ENCODE measurements at places on chromosomes 7 and 10.
A peak's percentile ranks its signal among the peaks of the same experiment; 100 is the strongest.

GRCh38 chr7:8931906-8932646 is 498.7 kb downstream of the NXPH1 start:
- DNase-seq, result no peak

GRCh38 chr10:33026422-33026821 is 68.4 kb upstream of the ITGB1 start:
- no peak for DNase-seq

GRCh38 chr7:66297579-66297978 is 92.4 kb downstream of the TPST1 start:
- DNase-seq, result no peak

DNA sequence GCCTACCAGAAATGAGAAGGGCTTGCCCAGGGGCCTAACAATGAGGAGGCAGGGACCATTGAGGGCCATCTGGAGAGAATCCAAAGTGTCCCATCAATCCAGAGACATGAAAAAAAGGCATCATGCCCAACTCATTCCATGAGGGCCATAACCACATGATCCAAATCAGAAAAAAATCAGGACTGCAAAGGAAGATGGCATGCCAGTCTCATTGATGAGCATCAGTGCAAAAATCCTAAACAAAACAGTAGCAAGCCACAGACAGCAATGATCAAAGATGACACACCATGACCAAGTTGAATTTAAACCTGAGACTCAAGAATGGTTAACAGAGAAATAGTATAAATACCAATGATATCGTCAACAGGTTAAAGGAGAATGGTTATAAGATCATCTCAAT is 7.0 kb upstream of the CYP3A4 start:
- no peak for DNase-seq

DNA sequence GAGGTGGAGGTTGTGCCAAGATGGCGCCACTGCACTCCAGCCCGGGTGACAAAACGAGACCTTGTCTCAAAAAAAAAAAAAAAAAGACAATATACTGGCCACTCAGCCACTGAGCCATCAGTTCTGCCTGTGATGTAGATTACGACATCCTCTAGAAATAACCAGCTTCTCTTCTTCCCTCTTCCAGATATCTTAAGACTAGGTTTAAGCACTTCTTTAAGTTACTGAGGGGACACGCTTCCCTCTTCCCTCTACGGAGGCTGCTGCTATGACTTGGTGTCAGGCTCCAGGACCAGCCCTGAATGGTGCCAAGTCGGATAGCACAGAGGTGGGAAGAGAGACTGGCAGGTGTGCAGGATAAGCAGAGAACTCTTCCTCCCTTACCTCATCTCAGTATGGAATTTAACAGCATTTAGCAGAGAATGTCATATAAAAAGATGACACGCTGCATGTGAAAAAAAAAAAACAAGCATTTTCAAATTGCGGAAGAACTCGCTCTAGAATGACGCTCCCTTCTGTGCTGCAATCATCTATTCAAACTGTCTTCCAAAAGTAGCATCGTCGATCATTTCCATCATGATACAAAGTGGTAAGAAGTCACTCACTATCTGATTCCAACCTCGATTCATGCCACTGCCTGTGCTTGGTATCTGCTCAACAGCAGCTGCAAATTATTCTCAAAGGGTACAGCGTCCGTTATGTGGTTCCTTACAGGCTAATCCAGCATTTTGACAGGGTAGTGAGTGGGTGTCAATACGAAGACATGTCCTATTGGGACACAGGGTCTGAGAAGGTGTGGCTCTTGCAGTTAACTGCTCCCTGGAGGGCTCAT is 13.8 kb downstream of the DAGLB start:
- DNase-seq, result no peak

DNA sequence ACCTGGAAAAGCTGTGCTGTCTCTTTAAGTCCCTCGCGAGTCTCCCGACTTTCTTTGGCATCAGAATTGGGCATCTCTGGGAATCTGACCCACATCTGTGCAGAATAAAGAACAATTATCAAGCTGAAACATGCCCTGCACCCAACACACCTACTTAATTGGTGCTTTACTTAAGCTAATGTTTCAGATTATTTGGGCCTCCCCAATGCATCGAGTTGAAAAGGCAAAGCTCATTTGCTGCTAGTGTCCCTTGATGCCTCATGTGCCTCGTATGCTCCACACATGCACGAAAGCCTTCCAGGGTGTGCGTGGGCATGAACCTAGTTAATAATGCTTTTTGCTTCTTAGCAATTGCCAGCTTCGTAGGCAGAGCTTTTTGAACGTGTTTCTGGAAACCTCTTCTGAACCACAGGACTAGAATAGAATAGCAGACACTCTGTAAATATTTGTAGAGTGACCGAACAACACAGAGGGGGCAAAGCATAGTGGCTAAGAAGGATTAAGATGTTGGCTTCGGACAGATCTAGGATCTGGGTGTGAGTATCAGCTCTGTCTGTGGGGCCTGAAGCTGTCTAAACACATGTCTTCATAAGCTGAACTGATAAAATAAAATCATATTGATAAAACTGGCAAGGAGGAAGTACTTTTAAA is 26.7 kb upstream of the FGFR2 start:
- DNase-seq, result no peak

GRCh38 chr10:93654201-93654600 is 41.9 kb downstream of the PDE6C start:
- no peak for DNase-seq

GRCh38 chr7:14892961-14893360 is 9.6 kb downstream of the DGKB start:
- peak; percentile 14 for DNase-seq

DNA sequence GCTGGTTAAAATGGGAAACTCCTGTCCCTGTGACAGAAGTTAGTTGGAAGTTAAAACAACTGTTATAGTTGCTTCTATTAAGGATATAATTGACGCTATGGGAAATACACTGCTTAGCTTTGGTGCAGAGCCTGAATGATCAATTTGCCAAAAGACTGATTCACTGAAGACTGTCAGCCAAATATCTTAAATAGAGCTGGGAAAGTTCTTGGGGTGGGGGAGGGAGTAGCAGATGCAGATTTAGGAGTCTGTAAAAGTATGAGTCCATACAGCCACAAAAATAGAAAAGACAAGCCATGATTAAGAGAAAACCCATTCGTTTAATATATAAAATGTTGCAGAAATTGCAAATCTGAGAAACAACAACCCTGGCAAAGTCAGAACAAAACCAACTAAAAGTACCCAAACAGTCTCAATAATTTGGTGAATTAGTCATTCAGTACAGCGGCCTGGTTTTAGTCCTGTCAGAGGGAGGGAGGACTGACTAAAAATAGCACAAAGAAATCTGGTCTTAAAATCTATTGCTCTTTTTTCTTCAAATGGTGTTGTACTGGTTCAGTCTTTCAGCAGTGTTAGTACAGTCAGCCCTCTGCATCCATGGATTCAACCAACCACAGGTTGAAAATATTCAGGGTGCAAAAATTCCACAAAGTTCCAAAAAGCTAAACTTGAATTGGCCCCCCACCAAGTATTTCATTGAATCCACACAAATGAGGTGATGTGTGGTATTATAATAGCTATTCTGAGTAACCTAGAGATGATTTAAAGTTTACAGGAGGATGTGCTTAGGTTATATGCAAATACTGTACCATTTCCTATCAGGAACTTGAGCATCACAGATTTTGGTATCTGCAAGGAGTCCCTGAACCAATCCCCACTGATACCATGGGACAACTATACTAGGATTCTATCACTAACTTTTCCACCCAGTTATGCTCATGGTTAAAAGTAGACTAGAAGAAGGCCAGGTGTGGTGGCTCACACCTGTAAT is 30.0 kb downstream of the STK17A start:
- no peak for DNase-seq

- no peak for DNase-seq
These were observed 4.1 kb upstream of the CHN2 start for GRCh38 chr7:29190349-29191045.

- no peak for DNase-seq
These were observed 99.9 kb upstream of the AKR1E2 start for GRCh38 chr10:4725917-4726606.

- DNase-seq, result no peak
These were observed 516.5 kb upstream of the ANKRD30A start for GRCh38 chr10:36608866-36609265.

GRCh38 chr7:129831424-129832058 is 121.2 kb downstream of the UBE2H start:
- no peak for DNase-seq

GRCh38 chr7:65915921-65916657 is 43.2 kb downstream of the VKORC1L1 start:
- no peak for DNase-seq

- no peak for DNase-seq
These were observed 46.8 kb downstream of the VIPR2 start for GRCh38 chr7:159097661-159098423.

DNA sequence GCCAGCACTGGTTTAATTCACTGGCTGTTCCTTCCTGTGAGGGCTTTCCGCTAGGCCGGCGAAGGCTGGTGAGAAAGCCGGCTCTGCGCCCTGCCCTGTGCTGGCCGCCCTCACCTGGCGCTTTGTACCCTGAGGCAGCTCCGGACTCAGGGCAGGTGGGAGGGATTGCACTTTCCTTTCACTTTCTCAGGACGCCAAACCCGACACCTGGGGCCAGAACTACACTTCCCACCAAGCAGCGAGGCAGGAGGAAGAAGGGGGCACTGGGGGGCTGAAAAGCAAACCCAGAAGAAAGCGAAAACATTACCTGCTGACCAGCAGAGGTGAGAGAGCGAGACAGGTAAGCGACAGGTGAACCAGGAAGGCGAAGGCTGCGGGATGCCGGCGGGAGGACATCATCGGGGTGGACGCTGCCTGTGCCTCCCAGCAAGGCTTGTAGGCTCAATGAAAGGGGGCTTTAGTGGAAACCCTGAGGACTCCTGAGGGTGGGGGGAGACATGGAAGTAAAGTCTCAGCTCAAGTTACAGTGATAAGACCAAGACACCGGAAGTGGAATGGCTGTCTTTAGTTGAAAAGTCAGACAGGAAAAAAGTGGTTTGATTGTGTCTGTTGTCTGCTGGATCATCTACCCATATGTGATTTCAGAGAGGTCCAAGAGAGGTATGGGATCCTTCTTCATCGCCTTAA is at the start of gene RAB19:
RAB19 (plus strand) TSS at position 181 of the 687 bp plus-strand sequence. CDS start 3,589 bp downstream, outside the sequence.
- DNase-seq, result no peak

DNA sequence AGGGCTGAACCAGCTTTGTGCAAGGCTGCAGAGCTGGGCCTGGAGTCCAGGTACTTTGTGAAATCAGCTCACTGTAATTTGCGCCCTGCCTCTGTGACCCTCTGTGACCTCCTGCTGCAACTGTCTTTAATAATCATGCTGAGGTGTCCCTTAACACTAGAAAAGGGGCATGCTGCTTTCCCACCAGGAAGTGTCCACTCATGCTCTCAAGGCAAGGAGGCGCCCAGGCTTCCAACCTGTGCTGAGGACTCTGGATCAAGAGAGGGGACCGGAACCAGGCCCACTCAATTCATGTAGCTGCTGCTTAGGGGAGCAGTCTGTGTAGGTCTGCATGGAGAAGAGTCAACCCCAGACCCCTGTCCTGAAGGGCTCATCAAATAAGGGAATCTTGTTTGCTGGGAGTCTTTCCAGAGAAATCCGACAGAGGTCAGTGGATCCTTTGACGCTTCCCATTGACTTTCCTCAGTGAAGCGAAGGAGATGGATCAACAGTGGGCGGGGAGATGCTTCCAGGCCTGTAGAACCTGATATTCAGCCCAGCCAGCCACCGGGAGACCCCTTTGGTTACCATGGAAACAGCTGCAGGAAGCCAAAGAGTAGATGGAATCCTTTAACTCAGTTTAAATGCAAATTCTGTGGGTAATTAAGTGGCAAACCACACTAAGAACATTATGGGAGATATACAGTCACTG is 945.9 kb downstream of the GRID1 start:
- DNase-seq, result no peak

DNA sequence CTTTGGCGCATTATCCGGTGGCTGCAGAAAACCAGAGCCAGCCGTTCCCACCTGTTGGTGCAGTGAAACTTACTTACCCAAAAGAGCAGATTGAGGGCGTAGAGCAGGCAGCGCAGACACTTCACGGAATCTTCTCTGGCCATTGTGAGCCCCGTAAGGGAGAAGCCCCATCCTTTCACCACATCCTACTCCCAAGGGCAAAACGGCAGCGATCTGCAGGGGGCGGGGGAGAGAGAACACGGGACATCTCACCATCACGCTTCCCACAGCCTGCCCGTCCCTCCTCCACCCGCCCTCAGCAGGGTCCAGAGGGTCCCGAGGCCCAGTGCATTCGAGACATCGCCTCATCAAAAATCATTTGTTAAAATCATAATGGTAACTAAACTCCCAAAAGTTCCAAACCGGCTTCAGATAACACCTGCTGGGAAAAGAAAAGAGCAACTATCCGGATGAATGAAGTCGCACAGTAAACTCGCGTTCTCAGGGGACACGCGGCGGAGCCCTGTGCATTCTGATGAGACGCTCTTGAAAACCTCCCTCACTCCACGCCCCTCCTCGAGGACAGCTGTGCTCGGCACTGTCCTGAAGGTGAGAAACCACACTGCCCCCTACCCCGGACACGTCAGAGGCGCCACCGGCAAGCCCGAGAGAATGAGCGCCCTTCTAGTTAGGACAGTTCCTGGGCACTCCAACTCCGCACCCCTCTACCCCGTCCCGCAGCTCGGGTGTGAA is 1.2 kb downstream of the TSPAN12 start:
- no peak for DNase-seq

DNA sequence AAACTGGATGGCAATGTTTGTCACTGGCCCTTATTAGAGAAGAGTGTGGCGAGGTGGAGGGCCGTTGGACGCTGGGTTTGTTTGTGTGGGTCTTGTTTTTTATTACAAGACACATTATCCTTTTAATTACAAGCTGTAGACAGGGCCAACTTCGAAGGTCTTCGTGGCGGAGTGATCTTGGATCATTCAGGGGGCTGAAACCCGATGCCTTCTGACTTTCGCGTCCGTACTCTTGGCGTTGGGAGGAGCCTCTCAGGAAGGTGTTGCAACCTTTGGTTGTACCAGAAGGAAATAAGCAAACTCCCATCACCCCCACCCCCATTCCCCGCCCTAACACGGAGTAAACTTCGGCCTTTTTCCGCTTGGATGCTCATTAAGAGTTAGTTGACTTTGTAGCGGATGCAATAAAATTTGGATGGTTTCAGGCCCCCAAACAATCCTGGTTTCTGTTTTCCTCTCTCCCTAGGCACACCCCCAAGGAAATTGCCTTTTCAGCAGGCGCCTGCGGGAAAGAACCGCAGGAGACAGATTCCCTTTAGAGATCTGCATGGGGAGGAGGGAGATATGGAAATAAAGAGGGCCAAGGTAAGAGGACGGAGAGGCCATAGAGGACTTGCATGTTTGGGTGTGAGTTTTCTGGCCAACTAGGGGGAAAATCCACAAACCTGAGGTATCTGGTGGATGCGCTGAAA is 294.5 kb upstream of the NFE2L3 start:
- DNase-seq, result no peak

DNA sequence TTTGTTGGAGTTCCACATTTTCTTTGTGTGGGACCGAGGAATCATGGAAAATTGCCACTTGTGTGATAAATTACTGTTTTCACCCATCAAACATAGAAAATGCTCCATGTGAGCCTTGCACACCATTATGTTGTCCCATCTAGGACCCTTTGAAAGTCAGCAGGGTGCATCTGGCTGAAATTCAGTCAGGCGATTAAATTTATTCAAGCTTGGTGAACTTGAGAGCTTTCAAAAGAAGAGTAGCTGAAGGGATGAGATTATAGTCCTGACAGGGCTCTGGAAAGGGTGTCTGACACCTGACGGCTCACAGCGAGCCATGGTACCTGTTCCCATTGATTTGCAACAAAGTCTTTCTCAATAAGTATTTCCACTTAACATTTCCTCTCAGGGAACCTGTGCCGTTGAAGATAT is 399.7 kb upstream of the ETV1 start:
- no peak for DNase-seq

- DNase-seq, result no peak
These were observed 331.4 kb upstream of the TMEM229A start for GRCh38 chr7:124364283-124364682.

- no peak for DNase-seq
These were observed 80.4 kb downstream of the SEMA3A start for GRCh38 chr7:84113906-84114850.
